ENCODE measurements at places on chromosomes 2 and 18. TPM values are rescaled to one million over a fixed set of nuclear protein-coding genes. Genes with fewer than 3 reads are reported as not detected.

KIF1A gene
- total RNA-seq = 132 TPM

- H3K27me3 ChIP-seq = peaks cover 18% of the 10 kb centered on the region
- no peak for DNase-seq
- H3K4me1 ChIP-seq = no peaks in the 10 kb centered on the region
Measured at GRCh38 chr2:161994761-161995520, 79.1 kb downstream of the DPP4 start.

HSPD1 gene
- 409 TPM for total RNA-seq

GRCh38 chr2:112885506-112885902 lies 25.5 kb upstream of the IL37 start:
- no peak for DNase-seq
- H3K4me3 ChIP-seq = no peak overlapping the region
- H3K36me3 ChIP-seq = no peaks in the 10 kb centered on the region
- H3K27me3 ChIP-seq = peaks cover 2% of the 10 kb centered on the region

GRCh38 chr18:33152376-33152775 lies 288.1 kb downstream of the CCDC178 start:
- no peak for DNase-seq
- no peak overlapping the region for H3K27ac ChIP-seq
- no peak overlapping the region for H3K4me3 ChIP-seq
- H3K36me3 ChIP-seq = no peaks in the 10 kb centered on the region

TEX51 gene
- total RNA-seq = not detected

GRCh38 chr2:121860033-121860757 lies 104.7 kb downstream of the TSN start:
- H3K4me3 ChIP-seq = no peak overlapping the region

TMEM17 gene
- 5.9 TPM for total RNA-seq

MDH1B gene
- 2.8 TPM for total RNA-seq

GRCh38 chr2:118974103-118974993 lies 32.4 kb downstream of the MARCO start:
- no peak overlapping the region for H3K27ac ChIP-seq
- no peak overlapping the region for H3K4me3 ChIP-seq

CNGA3 gene
- 5.3 TPM for total RNA-seq

- no peak overlapping the region for H3K27ac ChIP-seq
- H3K4me3 ChIP-seq = no peak overlapping the region
- H3K36me3 ChIP-seq = peaks cover 10% of the 10 kb centered on the region
- no peaks in the 10 kb centered on the region for H3K27me3 ChIP-seq
Measured at GRCh38 chr2:29164091-29164846, 49.1 kb downstream of the CLIP4 start.

DNA sequence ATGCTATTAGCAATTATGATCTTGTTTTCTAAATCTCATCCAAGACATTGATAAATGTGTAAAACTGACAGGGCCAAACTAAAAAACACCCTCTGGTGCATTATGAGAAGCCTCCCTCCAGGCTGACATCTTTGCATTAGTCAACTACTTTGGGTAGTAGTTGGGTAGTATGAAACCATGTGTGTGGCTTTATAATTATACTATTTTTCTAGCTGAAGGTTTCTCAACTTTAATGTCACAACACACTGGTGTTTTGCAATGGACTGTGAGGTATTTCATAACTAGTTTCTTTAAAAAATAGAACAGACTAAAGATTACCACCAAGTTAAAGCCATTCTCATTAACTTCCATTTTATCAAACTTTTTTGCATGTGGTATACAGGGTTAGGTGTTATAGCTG lies 73.1 kb upstream of the RBMS1 start:
- H3K27ac ChIP-seq = no peak overlapping the region
- no peak overlapping the region for H3K4me3 ChIP-seq
